Caki2 (cell line): ENCODE measurements at places on chromosomes 7 and 10. TPM values are rescaled to one million over a fixed set of nuclear protein-coding genes. Genes with fewer than 3 reads are reported as not detected.

Gene FEZF1
- not detected in 2 replicates for total RNA-seq

DNA sequence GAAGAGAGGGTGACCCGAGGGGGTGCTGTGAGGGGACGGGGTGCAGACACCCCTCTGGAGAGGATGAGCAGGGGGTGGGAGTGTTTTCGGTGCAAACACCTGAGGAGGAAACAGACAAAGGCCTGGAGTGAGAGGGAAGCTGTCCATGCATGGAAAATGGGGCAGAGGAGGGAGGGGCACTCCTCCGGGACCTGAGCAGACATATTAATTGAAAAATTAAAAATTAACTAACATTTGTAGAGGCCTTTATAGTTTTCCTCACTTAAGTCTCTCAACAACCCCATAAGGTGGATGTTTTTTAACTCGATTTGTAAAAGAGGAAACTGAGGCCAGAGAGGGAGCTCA, 1.2 kb downstream of the VPS37D start:
- no peak for DNase-seq

DNA sequence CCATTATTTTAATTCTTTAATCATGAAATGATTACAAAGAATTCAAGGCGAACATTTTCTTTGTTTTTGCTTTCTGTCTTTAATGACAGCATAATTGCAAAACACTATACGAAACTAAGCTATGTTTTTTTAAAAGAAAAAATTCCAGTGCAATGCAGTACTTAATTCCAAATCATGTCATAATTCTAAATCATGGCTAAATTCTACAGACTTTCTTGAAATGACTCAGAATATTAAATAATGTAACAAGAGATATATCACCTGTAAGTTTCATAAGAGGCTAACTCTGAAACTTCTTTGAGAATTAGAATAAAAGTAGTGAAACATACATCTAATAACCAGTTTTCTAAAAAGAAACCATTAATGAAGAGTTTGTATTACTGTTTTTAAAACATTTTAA, 671.6 kb downstream of the PARD3 start:
- DNase-seq, result no peak

- no peak for DNase-seq
Observed at GRCh38 chr7:127761196-127761595, 109.2 kb downstream of the SND1 start.

DNA sequence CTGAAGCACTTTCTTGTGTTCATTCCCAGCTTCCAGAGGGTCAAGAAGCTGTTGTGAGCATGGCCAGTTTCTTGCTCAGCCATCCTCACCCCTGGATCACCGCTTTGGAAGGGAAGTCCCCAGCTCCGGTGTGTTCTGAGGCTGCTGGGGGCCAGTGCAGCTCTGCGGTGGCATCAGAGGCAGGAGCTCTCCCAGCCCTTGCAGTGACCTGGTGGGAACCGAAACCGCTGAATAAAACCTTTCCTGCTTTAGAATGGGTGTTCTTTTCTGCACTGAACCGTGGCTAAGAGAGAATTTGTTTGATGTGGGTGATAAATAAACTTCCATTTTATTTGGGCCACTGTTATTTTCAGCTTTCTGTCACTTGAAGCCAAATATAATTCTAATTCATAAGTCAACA, 450.9 kb upstream of the VSTM2A start:
- no peak for DNase-seq
